ENCODE measurements at places on chromosomes 6 and 20.

- no peak for DNase-seq
Observed at GRCh38 chr20:59512651-59513050, 91.7 kb upstream of the PHACTR3 start.

GRCh38 chr6:38387461-38387860, 252.3 kb downstream of the BTBD9 start:
- DNase-seq: no peak

DNA sequence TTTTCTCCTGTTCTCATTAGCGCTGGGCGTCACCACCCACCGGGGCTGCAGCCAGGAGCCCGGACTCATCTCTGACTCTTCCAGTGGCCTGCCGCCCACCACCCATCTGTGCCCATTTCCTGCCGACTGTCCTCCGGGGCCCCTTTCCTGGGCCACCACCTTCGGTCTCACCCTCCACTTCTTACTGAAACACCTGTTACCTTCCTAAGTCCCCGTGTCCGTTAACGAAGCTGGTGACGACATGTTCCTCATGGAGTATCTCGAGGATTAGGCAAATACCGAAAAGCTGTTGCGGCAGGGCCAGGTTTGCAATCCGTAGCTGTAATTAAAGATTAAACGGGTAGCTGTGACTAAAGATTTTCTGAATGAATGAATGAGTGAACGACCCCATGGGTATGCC, 80.2 kb downstream of the SRC start:
- DNase-seq: no peak

DNA sequence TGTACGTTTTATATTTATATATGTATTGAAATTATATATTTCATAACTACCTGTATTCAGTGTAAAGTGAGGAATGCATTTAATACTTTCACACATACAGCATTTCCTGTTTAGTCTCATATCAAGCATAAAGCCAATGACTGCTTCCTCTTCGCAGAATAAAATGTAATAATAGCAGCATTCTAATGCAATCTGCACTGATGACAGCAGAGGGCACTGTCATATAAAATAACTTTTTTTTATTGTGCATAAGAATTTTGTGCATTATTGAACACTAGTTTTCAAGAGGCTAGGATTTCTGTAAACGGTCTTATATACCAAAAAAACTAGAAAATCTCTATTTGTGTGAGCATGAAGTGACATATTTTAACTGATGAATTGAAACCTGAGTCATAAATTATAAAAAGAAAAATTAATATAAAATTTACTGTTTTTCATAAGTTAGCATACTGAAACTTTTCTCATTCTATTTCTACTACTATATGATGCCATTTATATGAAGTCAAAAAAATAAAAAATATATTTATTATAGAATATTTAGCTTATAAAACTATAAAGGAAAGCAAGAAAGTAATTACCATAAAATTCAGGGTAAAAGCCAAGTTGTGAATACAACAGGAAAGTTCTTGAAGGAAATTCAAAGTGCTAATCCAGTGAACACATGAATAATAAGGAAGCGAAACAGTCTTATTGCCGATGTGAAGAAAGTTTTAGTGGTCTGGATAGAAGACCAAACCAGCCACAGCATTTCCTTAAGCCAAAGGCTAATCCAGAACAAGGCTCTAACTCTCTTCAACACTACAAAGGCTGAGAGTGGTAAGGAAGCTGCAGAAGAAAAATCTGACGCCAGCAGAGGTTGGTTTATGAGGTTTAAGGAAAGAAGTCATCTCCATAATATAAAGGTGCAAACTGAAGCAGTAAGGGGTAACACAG, 36.3 kb downstream of the RNF146 start:
- DNase-seq: no peak

GRCh38 chr6:33633084-33633461, 12.0 kb downstream of the ITPR3 start:
- DNase-seq: no peak
